ENCODE measurements at places on chromosomes 11 and 22.

DNA sequence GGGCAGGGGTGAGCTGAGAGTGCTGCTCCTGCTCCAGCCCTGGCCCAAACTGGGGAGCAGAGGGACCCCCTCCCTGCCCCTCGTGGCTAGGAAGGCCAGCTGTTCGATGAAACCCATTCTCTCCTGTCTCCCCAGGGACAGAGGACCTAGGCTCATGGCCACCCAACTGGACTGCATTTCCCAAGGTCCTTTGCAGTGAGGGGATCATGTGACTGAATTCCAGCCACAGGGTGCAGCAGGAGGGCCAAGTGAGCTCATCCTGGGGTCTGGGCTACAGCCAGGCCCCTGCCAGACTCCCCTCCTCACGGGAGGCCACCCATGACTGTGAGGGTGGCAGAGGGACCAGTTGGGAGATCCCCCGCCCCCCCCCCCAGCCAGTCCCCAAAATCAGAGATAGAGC lies 777.6 kb downstream of the TBC1D22A start:
- no peak for DNase-seq

GRCh38 chr11:44398266-44399030 lies 88.5 kb upstream of the ALX4 start:
- DNase-seq: no peak

DNA sequence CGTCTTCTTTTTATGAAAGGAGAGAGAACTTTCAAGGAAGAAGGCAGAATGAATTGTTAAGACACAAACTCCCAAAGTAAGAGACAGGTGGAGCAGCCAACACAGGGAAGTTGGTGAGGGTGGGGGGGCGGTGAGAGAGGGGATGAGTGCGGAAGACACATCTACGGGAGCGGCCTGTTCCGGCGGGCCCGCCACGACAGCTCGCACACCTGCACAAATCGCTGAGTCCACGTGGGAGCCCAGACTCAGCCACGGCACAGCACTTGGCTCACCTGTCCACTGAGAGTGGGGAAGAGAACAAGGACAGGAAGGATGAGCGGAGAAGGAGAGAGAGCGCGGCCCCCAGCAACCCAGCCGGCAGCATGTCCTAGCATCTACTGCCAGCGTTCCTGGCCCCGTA lies 331.1 kb downstream of the CADM1 start:
- no peak for DNase-seq

DNA sequence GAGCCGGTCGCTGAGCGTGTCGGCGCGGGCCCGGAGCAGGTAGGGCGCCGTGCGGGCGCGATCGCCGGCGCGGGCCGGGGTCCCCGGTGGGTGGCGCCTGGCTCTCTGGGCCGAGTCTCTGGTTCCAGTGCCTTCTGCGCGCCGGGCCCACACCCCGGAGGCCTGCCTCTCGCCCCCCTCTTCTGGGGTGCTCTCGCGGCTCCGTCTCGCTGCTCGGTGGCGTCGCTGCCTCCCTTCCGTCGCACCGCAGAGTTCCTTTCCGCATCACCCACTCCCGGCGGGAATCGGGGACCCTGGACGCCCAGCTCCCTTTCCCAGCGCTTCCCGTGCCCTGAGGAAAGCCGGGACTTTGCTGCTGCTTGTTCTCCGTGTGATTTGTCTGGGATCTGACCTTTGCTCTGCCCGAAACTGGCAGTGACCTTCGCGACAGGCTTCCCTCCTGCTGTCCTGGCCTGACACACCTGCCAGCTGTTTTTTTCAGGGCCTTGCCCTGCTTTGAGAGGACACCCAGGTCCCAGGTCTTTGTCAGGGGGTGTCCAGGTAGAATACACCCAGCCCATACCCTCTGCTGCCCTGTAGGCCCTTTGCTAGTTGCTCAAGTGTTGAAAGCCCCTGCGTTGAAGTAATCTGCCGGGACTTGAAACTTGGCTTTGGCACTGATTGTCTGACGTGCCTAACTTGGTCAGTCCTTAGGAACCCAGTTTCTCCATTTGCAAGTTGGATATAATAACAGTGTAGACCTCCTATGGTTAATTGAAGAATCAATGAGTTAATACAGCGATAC lies 711 bp downstream of the FDX1 start:
- peak; percentile 30 for DNase-seq

DNA sequence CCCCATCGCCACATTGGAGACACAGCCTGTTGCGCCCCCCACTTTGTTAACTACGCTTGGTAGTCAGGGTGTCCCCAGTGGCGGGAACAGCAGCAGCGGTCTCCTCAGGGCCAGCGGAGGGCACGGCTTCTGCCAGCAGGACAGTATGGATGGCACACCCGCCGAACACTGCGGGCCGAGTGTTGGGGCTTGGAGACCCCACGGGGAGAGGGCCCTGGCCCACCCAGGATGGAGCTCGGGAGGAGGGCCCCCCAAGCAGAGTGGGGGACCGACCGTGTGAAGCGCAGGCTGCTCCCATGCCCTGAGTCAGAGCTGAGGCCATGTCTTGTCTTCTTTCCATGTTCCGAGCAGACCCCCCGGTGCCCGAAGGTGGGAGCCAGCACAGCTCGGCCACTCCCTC lies 17.8 kb downstream of the MRPL23 start:
- DNase-seq: no peak

DNA sequence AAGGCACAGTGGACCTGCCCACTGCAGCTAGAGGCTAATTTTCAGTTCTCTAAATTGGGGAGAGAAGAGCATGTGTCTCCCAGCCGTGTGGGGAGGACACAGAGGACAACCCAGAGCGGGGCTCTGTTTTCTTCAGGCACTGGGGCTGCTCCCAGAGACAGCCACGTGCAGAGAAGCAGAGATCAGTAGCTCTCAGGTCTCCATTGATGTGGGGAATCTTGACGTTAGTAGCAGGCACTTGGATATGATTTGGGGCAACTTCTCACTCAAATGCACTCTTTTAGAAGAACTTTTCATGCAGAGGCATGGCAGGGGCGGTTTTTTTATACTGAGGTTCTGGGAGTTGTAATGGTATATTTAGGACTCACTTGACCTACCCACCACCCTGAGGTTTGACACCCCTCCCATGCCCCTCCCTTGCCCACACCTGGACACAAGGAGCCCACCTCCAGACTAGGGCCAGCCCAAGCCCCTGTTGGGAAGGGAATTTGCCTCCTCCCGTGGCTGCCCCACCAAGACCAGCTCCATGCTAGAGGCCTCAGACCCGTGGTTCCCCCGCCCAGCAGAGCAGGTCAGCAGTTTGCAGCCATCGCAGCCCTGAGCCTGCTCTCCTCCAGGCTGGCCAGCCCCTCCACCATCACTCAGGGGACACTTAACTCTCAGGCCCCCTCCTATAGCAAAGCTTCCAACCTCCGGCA lies 94.2 kb upstream of the RTL6 start:
- DNase-seq: no peak

DNA sequence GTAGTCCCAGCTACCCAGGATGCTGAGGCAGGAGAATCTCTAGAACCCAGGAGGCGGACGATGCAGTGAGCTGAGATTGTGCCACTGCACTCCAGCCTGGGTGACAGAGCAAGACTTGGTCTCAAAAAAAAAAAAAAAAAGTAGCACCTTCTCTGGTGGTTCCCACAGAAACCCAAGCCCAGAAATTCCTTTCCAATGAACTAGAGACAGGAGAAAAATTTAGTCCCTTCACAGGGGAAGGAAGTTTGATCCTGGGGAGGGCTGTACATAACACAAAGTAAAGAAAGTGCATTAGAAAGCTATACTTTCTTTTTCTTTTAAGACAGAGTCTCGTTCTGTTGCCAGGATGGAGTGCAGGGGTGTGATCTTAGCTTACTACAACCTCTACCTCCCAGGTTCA lies 25.5 kb upstream of the APOA1 start:
- DNase-seq: no peak

DNA sequence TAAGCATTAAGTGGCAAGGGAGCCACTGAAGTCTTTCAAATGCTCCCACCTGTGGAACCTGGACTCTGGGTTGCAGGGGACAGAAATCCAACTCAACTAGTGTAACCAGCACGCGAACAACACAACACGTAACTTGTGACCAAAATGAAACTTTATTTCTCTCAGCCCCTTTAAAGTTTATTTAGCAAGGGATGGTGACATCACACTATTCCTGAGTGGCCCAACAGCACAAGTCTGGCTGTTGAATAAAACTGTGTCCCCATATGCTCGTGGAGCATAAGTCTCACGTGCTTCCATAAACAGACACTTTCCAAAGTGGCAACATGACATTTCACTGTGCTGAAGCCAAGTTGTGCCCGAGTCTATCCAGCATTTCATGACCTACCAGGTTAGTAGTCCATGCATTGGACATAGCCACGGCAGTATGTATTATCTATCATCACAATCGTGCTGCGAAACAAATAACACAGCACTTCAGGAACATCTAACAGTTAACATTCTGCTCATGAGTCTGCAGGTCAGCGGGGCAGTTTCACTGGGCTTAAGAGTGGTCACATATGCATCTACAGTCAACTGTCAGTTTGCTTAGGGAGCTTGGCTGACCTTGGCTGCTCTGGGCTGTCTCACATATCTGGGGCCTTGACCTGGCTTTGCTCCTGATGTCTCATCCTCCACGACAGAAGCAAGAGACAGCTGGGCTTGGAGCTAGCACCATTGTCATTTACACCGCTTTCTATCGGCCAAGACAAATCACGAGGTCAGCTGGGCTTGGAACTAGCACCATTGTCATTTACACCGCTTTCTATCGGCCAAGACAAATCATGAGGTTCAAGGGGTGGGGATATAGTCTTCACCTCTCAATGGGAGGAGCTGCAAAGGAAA lies 35.0 kb upstream of the LMO2 start:
- DNase-seq: no peak

- DNase-seq: no peak
Measured at GRCh38 chr11:23903044-23903704, 593.7 kb upstream of the LUZP2 start.

DNA sequence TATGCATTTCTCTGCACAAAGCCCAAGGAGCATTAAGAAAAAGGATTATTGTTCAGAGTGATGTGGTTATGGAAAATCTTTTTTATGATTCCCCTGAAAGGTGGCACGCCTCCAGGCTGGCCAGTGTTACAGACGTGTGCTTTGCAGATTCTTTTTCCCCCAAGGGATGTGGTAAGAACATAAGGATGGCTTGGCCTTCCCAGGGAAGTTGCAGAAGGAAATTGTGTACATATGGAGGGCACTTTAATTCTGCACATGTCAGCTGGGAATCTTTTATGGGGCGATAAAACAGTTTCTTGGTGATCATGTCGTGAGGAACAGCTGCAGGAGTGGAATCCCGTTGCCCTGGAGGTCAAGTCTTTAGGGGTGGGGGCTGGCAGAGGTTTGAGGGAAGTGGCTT lies 9.7 kb downstream of the SMARCB1 start:
- DNase-seq: no peak

DNA sequence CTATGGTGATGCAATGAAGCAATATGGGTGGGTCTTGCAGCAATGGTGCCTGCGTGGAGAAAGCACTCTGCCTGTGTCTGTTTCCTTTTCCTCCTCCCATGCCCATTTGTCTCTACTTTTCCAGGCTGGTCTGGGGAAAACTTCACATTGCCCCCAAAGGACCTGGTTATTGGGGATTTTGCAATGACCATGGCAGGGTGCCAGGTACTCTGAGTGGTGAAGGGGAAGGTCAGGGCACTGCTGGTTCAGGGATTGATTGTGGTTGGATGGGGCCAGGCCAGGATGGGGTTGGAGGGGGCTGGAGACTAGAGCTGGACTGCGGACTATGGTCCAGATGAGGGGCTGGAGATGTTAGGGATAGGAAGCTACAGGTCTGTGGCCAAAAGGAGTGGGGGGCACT lies 92.1 kb downstream of the INSC start:
- no peak for DNase-seq

DNA sequence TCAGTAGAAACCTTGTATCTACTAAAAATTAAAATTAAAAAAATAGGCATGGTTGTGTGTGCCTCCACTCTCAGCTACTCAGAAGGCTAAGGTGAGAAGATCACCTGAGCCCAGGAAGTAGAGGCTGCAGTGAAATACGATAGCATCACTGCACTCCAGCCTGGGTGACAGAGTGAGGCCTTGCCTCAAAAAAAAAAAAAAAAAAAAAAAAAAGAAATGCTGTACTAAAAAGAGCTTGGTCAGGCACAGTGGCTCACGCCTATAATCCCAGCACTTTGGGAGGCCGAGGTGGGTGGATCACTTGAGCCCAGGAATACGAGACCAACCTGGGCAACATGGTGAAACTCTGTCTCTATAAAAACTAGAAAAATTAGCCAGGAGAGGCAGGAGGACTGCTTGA lies 36.5 kb downstream of the SBF2 start:
- DNase-seq: no peak

DNA sequence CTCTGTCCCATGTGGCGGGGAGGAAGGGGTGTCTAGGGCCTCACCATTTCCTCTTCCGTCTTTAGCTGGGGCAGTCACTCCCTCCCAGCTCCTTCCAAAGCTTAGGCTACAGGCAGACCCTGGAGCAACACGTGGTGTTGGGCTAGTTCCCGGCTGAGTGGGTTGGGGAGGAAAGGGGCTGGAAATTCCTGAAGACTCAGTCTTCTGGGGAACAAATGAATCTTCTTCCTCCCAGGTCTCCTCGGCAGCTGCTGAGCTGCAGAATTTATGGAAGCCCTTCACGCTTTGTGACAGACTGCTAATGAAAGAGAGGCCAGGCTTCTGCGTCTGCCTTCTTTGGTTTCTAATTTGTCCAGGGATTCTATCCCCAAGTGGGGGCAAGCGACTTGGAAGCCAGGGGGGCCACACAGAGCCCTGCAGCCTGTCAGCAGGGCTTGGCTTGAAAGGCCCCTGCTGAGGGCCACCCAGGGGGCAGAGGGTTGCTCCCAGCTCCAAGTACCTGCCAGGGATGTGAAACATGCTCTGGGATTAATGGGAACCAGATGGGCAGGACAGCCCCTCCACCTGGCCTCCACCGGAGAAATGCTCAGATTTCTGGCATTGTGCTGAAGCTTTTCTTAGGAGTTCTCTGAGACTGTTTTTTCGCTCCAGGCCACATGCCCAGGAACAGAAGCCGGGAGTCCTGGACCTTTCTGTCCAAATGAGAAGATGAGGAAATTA lies 123.1 kb downstream of the PKNOX2 start:
- DNase-seq: no peak

GRCh38 chr11:65726660-65727059 lies 6.1 kb upstream of the RNASEH2C start:
- DNase-seq: no peak

DNA sequence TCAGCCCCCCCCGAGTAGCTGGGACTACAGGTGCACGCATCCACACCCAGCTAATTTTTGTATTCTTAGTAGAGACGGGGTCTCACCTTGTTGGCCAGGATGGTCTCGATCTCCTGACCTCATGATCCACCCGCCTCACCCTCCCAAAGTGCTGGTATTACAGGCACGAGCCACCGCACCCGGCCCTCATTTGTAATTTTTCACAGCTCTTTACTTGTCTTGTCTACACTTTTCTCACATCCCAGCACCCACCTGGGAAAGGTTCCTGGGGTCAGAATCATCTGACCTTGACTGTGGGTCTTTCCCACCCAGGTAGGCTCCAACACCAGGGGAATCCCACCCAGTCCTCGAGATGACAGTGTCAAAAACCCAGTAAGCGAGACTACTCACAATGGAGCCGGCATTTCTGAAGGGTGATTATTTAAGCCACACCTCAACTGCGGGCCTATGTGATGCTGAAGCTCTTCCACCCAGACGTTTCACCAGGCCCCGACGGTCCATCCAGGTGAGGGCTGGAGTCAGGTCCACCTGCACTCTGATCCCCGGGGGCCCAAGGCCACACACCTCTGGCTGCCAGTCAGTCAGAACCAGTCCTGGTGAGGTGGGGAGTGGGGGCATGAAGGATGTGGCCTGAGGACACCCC lies 23.4 kb downstream of the CELSR1 start:
- no peak for DNase-seq
